ENCODE measurements at places on chromosomes 7 and 10.

DNA sequence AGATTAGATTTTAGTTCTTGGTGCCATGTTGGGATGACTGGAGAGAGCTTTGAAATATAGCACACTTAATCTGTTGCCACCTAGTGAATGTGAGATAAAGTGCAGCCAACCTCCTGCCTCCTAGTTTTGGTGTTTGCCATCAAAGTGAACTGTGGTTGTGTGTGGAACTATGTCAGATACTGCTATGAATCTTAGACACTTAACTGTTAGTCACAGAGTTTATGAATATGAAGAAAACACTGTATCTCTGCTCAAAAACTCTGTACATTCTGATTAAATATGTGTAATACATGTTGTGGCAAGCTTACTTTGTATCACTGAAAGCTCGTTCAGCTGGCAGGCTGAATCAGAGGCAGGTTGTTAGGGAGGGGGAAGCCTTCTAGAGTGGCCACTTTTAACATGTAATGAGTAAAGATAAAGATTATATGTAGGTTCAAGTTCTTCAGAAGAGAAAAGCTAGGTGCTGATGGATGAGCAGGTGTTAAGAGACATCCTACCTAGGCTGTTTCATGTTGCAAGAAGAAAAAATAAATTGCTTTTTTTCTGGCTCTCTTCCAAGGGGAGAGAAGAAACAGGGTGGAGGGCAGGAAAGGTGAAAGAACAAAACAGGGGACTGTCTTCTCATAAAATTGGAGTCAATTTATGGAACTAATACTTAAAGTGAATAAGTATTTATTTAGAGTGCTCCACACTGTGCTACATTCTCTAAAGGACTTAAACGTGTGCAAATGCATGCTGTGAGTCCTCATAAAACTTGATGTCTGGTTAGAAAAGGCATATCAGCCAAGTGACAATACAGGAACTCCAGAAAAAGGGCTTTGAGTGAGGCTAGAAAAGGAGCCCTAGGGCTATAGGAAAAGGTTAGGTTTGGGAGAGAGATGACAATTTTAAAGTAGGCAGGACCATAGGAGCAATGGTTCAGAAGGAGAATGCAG, 14.1 kb upstream of the LAMB1 start:
- no peak for DNase-seq

GRCh38 chr7:158068853-158069252, 518.8 kb downstream of the PTPRN2 start:
- DNase-seq = no peak

DNA sequence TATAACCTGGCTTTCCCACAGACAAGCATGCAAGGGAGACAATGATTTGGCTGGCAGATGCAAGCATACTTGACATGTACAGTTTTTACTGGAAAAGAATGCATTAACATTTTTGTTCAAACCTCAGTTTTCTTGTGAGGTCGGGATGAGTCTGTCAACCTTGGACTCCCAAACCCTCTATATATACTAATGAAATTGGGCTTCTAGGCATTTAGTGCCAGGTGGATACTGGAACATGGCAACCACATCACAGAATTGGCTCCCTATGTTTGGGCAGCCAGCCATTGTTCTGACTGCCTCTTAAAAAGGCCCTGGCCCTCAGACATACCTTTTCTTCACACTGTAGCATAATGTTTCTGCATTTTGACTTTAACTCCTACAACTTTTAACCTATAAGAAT, 39.1 kb downstream of the CDK6 start:
- DNase-seq = no peak

DNA sequence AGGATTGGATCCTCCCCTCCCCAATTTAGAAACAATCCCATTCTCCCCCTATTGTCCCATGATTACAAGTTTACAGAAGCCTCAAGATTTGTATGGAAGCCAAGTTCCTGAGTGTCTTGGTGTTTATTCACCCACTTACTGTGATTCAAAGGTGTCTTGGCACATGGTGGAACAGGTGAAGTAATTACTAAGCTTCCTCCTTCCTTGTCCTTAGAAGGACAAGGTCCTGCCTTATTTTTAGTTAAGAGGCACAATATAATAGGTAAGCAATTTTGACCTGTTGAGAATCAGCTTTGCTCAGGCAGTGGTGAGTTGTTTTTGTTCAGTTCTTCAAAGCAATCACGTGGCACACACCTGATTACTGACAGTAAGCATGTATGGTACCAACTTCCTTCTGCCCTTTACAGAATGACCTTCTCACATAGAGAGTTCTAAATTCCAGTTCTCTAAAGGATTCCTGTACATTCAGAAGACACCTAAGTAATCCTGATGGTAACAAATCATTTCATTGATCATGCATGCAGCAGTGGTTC, 60.7 kb upstream of the SLC13A1 start:
- no peak for DNase-seq

DNA sequence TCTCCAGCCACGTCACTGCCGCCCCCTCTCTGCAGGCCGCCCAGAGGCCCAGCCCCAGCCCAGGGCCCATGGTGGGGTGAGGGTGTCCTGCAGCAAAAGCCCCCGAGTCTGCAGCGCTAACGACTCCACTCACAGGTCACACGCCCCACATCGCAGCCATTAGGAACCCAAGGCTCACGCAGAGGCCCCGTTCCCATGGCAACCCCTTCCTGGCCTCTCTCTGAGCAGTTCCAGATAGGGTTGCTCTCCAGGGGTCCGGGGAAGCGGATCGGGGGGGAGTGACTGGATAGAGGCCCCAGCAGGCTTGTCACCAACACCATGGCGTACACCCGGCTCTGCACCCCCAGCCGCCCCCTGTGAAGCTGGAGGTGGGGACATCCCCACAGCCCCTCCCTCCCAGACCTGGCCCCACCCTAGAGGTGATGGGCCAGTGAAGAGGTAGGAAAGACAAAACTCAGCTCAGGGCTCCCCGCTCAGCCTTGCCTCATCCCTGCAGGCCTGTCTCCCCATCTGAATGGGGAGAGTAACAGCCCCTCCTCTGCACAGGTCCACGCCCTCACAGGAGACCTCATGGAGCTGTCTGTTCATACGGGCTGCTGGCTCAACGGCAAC, 41.2 kb downstream of the TNRC18 start:
- DNase-seq = no peak

- no peak for DNase-seq
Measured at GRCh38 chr10:77357185-77357584, 280.4 kb downstream of the KCNMA1 start.

GRCh38 chr7:101595246-101595645, 33.9 kb downstream of the MYL10 start:
- DNase-seq = no peak

DNA sequence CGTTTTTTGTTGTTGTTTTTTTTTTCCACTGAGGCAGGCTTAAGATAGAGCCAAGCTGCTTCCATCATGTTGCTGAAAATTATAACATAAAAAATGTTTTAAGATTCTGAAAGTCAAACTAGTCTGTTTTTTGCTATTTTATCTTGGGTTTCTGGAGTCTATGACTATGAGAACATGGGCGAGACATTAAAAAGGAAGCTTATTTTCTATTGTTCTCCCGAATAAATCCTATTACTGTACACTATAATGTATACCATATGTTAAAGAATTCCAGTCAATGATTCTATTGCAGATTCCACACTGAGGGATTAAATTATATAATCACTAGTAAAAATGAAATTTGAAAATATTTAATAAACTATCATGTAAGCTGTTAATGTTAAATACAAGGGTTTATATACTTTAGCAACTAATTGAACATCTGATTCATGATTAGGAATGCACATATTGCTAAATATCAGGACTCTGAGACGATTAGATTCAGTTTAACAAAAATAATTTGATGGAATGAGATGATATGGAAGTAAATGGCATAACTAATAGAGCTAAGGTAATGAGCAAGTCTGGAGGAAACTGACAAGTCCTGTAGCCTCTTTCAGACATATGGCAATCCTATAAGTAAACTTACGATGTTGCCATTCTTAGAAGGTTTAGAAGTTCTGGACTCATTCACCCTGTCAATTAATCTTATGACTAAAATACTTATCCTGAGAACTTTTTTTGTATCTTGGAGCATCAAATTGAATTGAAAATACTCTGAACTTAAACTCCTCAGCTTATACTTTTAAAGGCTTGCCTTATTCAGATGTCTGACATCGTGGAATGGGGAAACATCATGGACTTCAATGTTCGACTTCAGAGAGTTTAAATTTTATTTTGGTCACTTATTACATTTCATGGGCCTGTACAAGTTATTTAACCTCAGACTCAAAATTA, 294.8 kb upstream of the DGKB start:
- no peak for DNase-seq

Measured in stimulated activated CD8-positive, alpha-beta memory T cell treated with anti-CD3 and anti-CD28 coated beads, Interleukin-15, amount 100 ng/mL, for 4 hours (primary cell).